ENCODE measurements at places on chromosomes 12 and 14.

DNA sequence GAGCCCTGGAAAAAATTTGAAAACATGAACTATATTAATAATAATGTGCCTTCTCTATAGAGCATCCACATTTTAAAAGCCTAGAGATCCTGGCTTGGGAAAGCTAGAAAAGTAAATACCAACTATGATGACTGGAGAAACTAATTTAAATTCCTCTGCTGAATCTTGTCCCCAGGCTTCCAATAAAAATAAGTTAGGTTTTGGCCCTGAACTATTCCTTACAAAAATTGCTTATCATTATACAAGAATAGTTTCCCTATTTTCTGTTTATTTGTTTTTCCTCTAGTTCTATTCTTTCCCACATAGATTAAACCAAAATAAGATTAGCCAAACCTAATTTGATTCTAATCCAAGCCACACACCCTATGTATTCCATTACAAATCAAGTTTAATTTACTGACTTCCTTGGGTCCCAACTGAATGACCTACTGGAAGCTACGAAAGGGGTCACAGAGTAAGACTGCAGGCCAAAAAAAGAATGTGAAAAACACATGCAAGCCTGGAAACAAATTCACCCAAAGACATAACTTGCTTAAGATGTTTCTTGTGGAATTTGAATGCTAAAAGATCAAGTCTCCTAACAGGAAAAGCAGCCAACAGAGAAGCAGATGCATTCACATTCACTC is 133.0 kb downstream of the PAWR start:
- no peak for DNase-seq

DNA sequence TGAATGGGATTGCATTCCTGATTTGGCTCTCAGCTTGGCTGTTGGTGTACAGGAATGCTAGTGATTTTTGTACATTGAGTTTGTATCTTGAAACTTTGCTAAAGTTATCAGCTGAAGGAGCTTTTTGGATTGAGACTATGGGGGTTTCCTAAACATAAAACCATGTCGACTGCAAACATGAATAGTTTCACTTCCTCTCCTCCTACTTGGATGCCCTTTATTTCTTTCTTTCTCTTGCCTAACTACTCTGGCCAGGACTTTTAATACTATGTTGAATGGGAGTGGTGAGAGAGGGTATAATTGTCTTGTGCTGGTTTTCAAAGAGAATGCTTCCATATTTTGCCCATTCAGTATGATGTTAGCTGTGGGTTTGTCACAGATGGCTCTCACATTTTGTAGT is 141.5 kb downstream of the CEP83 start:
- DNase-seq, result no peak

- no peak for DNase-seq
Measured at GRCh38 chr14:93906341-93907329, 20.5 kb upstream of the FAM181A start.

GRCh38 chr14:45057349-45057748 is 26.6 kb upstream of the PRPF39 start:
- DNase-seq, result no peak

DNA sequence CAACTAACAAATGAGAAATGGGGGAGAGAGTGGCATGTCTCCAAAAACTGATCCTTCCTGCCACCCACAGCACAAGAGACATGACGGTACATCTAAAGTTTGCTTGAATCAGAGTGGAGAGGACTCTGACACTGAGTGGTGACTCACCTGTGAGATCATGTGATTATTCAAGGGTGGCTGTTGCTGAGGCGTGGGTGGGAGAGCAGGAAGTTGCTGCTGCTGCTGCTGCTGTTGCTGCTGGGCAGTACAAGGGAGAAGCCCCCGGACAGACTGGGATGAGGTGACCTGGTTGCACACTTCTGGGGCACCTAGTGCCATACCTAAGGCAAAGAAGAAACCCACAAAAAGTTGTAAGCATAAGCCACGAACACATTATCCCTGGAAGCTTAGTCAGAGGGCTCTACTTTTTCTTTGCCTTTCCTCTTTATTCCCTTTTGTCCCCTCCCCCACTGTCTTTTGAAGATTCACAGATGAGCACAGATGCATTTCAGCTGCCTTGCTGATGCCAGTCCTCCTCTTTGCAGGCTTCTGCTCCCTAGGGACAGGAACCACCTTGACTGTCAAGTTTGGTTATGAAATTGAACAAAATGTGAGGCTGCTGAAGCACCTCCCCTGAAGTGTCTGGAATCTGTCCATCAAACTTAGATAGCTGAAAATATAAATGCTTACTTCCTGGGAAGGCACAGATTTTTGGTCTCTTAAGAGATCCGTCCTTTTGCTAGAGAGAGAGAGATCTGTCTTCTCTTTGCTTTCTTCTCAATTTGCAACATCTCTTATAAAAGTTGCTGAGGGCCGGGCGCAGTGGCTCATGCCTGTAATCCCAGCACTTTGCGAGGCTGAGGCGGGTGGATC is 29.4 kb upstream of the STAC3 start:
- no peak for DNase-seq

GRCh38 chr12:52515319-52515646 is 4.9 kb downstream of the KRT5 start:
- DNase-seq, result no peak

DNA sequence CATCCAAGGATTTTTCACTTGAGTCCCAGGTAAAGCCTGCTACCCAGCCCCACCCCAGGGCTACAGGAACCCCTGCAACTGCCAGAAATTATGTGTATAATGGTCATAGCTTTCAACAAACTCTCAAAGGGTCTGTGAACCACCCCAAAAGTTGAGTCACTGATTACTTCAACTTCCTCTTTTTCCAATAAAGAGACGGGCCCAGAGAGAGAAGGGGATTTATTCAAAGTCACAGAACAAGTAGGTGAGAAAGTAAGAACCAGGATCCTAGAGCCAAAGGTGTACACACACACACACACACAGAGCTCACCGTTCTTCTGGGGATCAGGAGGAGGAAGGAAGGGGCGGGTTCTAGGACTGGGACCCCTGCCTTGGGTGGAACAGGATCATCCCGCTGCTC is 4.8 kb upstream of the ITPK1 start:
- no peak for DNase-seq

DNA sequence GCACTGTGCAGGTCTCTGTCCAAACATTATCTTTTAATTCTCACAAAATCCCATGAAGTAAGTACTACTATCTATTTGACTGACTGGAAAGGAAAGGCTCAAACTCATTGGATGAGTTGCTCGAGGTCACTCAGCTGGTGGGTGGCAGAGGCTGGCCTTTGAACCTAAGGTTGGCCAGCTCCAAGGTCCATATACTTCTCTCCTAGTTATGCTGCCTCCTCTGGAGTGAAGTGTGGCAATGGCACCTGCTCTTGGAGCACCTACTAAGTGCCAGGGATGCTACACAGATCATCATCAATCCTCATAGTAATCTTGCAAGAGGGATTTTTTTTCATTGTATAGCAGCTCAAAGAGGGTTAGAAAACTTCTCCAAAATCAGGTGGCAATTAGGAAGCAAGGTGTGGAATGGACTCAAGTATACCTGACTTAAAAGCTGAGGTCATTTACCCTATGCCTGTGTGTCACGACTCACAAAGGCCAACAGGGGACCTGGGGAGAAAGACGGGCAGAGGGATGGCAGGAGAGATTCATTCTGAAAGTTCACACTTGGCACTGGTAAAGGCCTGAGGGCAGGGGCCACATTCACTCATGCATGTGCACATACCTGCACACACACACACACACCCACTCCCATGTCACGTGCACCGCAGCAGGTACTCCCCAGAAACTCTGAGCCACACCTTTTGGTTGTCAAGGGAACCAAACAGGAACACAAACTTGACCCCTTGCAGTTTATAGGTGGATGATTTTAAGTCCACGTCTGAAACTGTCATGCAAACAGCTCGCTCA is 146.4 kb downstream of the FOXN3 start:
- DNase-seq, result no peak

DNA sequence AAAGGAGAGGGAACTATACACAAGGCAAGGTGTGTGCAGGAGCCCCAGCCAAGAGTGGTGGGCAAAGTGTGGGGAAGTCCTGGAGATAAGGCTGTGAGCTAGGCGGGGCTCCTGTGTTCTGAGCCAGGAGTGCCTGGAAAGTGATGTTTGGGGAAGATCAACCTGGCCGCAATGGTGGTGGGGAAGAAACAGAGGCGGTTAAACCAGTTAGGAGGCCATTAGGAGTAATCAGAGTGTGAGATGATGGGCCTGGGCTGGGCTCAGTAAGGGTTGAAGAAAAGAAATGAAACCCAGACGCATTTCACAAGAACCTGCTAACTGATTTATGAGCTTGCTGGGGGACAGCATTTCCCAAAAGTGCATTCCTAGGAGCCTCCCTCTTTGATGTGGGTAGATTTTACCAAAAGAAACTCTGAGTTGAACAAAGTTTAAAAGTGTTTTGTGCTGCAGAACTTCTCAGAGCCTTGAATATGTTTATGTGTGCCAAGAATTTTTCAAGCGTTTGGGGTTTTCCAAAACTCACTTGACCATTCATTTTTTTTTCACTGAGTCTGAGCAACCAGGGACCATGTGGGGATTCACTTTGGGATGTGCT is 34.2 kb upstream of the LRP1-AS start:
- no peak for DNase-seq

- DNase-seq, result no peak
Measured at GRCh38 chr12:65596514-65597091, 227.7 kb upstream of the HMGA2 start.

DNA sequence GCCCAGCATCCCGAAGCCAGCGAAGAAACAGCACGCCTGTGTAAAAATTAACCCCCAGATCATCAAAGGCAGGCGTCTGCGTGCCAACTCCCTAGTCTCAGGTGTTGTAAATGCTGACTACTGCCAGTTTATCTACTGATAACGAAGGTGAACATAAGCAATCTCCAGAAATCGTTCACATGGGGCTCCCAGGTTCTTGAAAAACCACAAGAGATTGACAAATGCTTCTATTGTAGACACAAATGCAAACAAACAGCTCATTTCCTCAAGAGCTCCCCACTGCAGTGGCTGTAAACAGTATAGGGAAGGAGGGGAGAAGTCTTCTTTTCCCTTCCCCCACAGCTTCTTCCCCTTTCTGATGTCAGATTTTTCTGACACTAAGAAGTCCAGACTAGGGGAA is 5.3 kb upstream of the PLEKHG3 start:
- no peak for DNase-seq

DNA sequence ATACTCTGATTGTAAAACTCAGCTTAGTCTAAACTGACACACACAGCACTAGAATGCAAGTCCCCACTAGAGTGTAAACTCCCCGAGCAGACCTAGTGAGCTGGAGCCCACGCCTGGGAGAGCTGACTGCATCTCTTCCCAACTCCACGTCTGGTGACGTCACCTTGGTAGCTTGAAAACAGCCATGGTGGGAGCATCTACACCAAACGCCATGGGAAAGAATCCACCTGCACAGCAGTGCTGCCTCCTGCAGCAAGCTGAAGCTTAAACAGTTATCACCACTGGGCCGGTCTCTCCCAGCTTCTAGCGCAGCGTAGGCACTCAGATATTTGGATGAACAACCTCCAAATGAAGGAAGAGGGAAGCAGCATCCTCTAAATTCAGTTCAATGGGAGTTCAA is 4.3 kb upstream of the PAPLN start:
- DNase-seq, result no peak

DNA sequence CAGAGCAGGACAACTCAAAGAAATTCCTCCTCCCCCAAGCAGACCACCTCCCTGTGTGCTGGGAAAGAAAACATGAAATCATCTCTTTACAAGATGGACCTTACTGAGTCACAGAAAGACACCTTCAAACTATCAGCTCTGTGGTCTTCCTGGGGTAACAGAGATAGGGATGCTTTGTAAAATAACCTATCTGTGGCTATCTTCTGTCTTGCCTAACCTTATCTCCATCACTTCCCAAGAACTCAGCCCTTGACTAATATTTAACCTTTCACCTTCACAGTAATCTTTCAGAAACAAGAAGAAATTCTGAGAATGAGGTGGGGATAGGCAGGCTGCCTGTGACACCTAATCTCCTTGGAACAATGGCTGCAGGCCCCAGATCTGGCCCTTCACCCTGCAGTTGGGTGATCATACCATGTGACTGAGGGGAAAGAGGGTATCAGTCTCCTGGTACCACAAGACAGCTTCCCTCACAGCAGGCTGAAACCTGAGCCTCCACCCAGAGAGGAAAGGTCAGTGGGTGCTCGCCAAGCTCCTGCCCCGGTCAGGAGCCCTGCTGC is 27.4 kb upstream of the CEBPE start:
- no peak for DNase-seq
